ENCODE measurements at places on chromosomes 7 and 10.

DNA sequence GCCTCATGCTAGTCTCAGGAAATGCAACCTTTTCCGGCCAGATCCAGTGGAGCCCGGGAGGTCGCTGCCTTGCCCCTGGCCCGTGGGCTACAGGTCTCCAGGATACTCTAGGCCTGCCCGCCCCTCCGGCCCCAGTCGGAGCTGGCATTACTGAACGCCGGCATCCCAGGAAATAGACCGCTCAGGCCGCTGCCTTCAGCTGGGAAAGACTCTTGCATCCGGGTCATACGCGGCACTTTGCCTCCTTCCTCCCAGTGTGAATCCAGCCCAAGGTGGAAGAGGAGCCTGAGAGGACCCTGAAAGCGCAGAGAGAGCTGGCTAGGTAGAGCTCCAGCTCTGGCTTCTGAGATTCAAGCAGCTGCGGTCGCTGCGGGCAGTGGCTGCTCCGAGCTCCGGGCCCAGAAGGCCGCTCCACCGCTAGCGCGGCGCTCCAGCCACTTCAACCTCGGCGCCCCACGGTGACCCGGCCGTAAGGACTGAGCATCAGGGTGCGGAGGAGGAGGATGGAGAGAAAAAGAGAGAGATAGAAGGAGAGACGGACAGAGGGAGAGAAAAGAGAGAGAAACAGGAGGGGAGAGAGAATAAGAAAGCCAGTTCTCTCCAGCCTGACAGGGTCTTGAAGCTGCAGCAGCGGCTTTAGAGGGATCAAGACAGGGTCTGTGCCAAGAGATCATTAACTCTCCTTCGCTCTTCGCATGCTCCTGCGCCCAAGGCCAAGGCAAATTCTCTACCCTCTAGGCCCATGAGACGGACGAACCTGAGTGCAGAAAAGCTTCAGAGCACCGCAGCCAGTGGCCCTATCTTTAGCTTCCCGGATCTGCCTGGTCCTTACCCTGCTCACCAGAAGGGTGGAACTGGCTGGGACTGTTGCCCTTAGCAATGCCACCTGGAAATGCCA lies 1.8 kb upstream of the HOXA10 start:
- peak; percentile 14 for DNase-seq

GRCh38 chr7:44748948-44749731 lies 493 bp downstream of the ZMIZ2 start:
- DNase-seq, result no peak

DNA sequence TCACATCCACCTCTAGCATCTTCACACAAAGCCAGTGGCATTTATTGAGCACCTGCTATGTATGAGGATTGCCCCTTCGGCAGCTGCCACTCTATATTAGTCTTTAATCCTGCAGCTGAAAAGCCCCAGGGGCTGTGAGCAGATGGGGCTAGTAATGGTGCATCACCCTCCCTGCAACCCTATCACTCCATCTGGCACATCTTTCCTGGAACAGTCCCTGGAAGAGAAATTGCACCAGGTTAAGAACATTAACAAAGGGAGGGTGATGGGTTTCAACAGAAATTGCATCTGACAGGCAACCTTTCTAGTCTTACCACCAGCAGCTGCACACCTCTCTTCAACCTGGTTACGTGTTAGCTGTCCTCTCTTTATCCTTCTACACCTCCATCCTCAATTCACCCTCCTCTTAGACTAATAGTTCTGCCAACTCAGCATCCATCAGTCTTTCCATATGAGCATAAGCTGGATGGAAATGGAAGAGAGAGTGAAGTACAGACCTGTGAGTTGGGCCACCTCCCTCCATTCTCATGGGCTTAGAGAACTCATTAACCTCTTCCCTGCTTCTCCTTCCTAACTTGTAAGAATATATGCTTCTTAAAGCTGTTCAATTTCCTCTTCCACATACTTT lies 168.6 kb upstream of the NEBL start:
- no peak for DNase-seq

DNA sequence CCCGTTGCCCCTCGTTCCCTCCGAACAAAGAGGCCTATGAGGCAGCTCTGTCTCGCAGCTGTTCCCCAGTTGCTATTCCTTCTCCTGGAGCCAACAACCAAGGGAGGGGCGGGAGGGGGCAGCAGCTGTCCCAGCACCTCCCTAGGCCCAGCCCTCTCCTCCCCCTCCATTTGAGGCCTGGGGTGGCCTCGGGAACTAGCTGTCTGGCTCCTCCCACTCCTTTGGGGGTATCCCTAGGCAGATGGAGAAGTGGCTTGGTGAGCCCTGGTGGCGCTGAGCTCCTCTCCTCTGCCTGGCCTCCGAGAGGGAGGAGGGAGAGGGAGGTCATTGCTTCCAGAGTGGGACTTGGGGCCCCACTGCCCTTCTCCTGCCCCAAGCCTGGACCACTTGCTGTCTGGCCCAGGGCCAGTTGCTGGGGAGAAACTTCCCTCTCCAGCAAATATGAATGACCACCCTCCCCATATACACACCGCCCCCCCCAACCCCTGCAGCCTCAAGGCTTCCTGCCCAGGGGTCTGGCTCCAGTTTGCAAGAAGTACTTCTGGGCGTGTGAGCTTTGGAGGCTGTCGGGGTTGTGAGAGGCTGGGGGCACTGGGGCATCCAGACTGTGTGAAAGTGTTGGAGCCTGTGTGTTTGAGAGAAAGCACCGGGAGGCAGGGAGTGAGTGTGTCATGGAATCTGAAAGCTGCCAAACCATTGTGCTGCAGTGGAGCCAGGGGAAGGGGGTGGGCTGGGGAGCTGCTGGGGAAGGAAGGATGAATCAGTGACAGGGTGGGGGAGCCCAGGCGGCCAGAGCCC lies 3.1 kb downstream of the FLNC start:
- DNase-seq, result no peak

DNA sequence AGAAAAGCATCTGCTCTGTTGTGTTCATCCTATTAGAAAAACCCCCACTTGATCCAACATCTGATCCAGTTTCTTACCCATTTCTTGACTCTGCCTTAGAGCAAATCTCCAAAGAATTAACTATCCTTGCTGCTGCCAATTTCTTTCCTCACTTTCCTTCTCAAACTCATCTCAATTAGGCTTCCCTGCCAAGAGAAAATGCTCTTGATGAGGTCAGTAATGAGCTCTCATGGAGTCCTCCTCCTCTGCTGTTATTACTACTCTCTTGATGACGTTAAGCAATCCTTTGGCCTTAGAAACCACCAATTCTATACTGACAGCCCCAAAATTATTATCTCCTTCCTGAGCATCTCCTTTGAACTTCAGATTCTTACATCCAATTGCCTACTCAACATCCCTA lies 162.0 kb upstream of the FAM13C start:
- DNase-seq, result no peak

DNA sequence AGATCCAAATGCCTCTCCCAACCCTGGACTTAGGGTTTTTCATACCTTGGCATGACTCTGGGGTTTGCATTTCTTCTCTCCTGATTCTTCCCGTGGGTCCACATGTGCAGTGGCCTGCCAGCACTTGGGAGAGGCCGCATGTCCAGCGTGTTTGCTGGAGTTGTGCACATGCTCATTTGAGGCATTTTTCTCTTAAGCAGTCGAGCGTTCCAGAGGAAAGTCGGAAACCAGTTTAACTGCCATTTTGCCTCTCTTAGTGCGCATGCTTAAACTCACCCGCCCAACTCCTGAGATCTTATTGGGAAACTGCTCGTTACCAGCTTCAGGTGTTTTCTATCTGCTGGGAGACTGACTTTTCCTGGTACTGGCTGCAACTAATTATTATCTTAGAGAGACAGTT lies 888.4 kb upstream of the PHF14 start:
- no peak for DNase-seq

DNA sequence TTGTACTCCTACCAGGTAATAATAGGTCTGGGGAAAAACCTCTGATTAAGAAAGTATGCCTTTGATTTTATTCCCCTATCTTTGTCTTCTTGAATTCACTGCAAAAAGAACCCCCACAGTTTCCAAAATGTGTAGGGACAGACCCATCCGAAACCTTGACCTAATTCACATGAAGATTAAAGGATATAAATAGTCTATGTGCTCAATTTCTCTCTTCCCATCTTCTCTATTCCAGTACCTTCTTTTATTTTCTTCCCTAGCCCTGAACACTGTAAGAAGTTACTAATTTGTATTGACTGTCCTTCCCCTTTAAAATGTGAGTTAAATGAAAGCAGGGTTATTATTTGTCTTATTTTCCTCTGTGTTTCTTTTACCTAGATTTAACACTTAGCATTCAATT lies 135.3 kb downstream of the HBP1 start:
- no peak for DNase-seq

- DNase-seq, result no peak
These were observed 101.5 kb downstream of the GRM3 start for GRCh38 chr7:86745013-86745745.

- DNase-seq, result no peak
These were observed 53.7 kb downstream of the BEND7 start for GRCh38 chr10:13475124-13475523.

- no peak for DNase-seq
These were observed 58.3 kb downstream of the VCL start for GRCh38 chr10:74056050-74056818.

DNA sequence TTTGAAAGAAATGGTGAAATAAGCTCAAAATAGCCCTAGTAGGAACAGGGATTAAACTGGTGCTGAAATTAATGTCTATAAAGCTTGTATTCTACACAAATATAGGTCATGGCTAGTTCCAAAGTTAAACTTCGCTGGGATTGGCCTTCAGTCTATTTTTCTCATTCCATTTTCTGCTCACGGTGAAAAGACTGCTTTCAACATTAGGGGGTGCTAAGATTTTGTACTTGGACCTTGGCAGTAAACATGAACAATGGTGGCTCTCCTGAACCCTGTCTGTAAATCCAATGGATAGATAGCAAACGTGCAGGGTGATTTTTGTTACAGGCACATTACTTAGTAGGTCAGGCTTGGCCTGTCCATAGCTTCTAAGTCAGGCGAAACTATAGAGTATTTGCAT lies 36.0 kb upstream of the RSU1 start:
- no peak for DNase-seq

DNA sequence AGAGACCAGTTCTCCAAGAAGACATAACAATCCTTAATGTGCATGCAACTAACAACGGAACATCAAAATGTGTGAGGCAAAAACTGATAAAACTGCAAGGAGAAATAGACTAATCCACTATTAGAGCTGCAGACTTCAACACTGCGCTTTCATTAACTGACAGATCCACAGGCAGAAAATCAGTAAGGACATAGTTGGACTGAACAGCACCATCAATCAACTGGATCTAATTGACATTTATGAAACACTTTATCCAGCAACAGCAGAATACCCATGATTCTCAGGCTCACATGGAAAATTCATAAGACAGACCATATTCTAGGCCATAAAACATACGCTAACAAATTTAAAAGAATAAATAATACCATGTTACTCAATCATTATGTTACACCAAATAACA lies 21.6 kb upstream of the ATP6V0A4 start:
- no peak for DNase-seq

- DNase-seq, result no peak
These were observed 767 bp downstream of the EIF4EBP2 start for GRCh38 chr10:70404787-70405036.

DNA sequence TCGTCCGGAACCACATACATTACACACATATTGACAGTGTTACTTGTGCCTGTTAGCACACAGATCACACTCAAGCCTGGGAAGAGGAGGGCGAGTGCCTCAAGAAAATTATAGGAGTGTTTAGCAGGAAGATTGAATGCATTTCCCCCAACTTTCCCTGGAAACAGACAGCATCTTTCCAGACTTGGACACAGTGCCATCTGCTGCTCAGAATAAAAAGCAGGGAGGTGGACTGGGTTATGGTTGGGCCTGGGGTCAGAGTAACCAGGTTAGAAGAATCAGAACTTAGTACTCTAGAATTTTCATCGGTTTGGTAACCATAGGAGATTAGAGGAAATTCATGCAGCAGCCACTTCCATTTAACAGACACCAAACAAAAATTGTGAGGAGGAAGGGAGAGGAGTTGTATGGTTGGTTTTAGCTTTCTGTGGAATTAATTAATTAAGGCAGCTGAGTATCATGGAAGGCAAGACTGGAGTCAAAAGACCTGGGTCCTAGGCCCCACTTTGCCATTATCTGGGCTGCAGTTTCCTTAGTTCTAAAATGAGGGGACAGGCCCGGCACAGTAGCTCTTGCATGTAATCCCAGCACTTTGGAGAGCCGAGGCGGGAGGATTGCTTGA lies 43.4 kb upstream of the OPTN start:
- DNase-seq, result no peak

- no peak for DNase-seq
These were observed 46.2 kb downstream of the BAIAP2L1 start for GRCh38 chr7:98354511-98355249.

DNA sequence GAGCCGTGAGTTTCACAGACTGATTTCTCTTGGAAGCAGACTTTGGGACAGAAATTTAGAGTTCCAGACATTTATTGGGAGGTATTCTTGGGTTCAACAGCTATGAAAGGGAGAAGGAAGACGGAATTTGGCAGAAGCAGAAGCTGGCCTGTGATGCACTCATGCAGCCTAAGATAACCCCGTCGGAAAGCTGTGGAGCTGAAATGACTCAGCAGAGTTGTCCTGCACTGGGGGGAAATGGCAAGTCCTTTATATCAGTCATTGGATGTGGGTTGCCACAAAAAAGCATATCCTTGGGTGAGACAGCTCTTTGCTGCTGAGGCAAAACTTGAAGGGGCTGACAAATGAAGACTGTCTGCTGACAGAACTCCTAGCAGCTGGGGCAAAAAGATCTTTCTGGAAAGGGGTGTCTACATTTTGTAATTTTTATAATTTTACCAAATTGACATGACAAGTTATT lies 11.5 kb upstream of the MICU1 start:
- DNase-seq, result no peak

GRCh38 chr10:77478247-77478961 lies 159.2 kb downstream of the KCNMA1 start:
- DNase-seq, result no peak

DNA sequence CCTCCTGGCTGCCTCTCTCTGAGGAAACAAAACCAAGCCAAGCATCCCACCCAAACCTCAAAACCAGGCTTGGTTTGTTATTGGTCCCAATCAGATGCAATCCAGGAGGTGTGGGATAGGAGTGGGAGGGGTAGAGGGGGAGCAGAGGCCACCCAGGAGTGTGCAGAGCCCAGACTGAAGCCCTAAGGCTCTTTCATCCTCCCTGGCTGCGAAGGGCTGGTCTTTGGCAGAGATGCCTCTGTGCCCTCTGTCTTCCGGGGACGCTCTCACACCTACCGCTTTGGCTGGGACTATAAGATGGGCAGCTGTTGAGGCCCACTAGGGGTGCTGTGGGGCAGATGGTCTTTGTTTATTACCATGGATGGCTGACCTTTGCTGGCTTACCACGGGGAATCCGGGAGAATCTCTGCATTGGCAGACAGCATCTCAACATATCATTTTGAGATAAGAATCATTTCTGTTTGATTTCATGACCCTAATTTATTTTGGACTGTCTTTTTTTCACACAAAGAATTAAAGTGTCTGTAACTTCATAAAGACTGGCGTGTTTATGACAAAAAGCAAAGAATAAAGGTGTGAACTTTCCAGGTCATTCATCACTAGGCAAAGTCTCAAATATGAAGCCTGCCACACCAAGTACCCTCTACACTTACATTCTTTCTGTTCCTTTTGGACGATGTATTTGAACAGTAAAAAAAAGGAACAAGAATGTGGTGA lies 6.5 kb upstream of the DENND2A start:
- DNase-seq, result no peak

Data from mesothelial cell of epicardium (in vitro differentiated cells).